IMR-90 (cell line): ENCODE measurements at places on chromosomes 1 and 21.

GRCh38 chr1:3033790-3034090 is 12.5 kb downstream of the ACTRT2 start:
- no peak for DNase-seq

GRCh38 chr1:193520472-193520871 is 334.1 kb upstream of the B3GALT2 start:
- DNase-seq = no peak

DNA sequence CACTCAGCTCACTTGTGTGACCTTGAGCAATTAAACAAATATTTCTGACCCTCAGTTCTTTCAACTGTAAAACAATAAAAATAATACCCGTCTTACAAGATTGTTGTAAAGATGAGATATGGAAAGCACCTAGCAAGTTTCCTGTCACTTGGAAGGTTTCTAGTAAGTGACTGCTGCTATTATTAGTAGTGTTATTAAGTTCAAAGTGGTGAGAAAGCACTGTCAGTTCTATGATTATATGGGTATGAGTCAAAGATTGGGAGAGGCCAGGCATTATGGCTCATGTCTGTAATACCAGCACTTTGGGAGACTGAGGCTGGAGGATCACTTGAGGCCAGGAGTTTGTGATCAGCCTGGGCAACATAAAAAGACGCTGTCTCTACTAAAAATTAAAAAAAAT is 145.4 kb downstream of the C1orf21 start:
- DNase-seq = no peak

GRCh38 chr1:3598522-3599285 is 12.6 kb downstream of the MEGF6 start:
- DNase-seq = no peak

DNA sequence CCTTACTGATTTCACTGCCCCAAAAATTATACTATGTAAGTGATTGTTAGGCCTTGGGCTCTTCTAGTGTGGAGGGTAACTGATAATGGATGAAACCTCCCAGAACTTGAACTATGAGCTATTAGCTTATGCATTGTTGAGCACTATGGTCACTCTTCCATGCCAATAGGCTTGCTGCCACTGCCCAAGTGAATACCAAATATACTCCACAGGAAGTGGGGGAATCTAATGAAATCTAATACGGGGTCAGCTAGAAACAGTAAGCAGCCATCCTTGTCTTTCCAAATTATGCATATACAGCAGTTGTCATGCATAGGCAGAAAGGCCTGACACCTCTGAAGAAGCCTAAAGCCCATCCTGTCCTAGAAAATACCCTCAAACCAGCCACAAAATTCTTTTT is 198.7 kb upstream of the PTBP2 start:
- no peak for DNase-seq

- no peak for DNase-seq
These were observed 6.6 kb upstream of the TMEM240 start for GRCh38 chr1:1547011-1547410.

DNA sequence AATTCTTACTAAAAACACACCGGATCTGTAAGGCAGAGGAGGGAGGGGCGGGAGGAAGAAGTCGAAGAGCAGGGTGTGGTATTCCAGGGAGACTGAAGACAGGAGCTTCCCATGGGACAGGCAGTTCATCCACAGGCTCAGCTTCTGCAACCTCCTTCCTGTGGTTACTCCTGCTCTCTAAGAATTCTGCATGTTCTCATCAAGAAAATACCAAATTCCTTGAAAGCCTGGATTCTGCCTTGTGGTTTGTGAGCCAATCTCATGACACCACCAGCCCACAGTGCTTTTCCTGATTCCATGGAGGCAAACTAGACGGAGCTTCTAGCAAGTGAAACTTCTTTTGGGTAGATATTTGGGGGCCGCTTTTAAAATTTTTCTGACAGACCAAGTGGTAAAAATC is 1.1 kb upstream of the ST6GALNAC3 start:
- DNase-seq = peak; percentile 84

GRCh38 chr1:39153684-39154083 is 50.8 kb upstream of the MACF1 start:
- DNase-seq = no peak

DNA sequence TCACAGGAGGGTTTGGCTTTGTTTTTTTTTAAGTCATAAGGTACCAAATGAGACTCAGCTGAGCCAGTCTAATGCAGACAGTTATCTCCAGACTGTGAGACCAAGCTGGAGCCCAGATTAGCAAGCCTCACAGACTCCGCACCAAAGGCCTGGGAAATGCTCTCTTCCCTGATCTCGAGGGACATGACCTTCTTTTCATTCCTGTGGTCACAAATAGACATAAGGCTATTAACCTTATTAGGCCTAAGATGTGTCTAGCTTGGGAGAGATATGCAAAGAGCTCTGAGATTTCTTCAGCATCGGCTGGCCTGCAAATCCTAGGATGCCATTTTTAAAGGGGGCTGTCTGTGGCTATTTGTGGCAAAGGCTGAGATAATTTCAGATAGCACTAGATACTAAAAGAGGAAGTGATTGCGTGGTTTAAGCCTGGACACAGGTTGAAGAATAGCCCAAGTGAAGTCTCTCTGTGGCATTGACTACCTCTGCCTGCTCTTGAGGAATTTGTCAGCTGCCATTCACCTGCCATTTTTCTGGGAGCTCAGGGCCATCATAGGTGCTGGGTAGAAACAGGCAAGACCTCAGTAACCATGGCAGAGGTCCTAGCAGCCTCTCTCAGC is 301.3 kb downstream of the SIPA1L2 start:
- peak; percentile 10 for DNase-seq

DNA sequence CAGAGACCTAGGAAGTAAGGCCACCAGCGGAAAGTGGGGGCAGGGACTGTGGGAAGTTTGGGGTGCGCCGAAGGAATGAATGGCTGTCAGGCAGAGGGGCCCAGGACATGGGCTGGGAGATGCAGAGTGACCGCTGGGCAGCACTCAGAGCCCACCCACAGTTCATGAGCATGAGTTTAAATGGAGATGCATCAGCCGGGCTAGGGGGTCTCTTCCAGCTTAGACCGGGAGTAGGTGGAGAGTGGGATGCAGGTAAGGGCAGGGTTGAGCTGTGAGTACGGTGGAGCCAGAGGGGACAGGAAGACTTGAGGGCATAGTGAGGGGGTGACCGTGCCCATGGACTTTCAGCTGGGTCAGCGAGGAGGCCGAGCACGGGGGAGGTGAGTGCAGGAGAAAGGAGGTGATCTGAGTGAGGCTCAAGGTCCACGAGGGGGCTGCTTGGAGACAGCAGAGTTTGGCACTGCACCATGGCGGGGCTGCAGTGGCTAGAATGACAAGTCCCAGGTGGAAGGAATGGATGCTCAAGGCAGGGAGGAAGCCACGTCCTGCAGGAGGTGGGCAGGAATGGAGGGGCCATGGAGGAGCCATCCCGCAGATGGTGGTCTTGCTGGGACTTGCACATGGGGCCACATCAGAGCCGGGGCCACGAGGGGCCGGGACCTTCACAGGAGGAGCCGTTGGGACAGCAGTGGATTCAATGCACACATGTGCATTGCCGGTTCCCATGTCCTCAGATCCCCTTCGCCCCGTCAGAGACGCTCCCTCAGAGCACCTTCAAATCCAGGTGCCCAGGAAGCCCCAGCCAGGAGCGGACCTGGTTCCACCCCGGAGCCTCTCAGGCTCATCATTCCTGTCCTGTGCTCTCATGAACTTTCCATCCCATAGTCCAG is 34.9 kb downstream of the UBASH3A start:
- no peak for DNase-seq

- no peak for DNase-seq
These were observed 19.9 kb upstream of the DNAJC6 start for GRCh38 chr1:65289449-65289848.

GRCh38 chr1:111924786-111925185 is 64.7 kb downstream of the KCND3 start:
- no peak for DNase-seq
